Stimulated activated CD8-positive, alpha-beta memory T cell treated with anti-CD3 and anti-CD28 coated beads, Interleukin-15, amount 100 ng/mL, for 4 hours (primary cell): ENCODE measurements at places on chromosomes 6 and 20.

GRCh38 chr20:15619341-15619740, 953.9 kb downstream of the KIF16B start:
- no peak for DNase-seq

DNA sequence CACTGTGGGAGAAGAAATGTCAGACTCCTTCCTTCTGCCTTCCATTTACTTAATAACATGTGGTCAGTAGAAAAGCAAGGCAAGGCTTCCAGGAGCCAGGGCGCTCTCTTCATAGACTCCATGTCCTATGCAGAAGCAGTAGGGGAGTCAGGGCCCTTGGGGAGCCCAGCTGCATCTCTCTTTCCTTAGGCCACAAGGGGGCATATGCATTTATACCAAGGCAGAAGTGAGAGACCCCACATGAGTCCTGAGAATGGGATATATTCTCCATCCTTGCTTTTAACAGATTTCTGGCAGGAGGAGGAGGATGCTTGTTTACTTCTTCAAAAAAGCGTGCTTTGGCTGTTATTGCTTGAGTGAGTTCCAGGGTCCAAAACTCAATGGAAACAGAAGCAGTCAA, 198.5 kb downstream of the HIVEP2 start:
- peak; percentile 5 for DNase-seq

DNA sequence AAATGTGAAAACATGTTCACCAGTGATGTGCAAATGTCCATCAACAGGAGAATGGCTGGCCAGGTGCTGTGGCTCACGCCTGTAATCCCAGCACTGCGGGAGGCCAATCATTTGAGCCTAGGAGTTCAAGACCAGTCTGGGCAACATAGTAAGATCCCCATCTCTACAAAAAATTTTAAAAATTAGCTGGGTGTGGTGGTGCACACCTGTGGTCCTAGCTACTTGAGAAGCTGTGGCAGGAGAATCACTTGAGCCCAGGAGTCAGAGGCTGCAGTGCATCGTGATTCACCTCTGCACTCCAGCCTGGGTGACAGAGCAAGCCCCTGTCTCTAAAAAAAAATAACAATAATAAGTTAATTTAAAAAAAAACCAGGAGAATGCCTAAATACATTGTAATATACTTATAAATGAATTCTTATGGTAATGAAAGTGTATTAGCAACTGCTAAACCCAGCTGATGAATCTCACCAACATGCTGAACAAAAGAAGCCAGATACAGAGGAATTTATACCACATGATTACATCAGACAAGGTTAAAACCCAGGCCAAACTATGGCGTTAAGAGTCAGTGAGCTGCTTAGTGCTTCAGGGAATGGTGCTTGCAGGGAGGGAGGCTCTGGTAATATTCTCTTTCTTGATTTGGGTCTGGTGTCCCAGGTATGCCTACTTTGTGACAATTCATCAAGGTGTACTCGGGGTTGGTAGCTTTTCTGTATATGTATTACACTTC, 36.4 kb downstream of the RPP40 start:
- DNase-seq, result no peak

DNA sequence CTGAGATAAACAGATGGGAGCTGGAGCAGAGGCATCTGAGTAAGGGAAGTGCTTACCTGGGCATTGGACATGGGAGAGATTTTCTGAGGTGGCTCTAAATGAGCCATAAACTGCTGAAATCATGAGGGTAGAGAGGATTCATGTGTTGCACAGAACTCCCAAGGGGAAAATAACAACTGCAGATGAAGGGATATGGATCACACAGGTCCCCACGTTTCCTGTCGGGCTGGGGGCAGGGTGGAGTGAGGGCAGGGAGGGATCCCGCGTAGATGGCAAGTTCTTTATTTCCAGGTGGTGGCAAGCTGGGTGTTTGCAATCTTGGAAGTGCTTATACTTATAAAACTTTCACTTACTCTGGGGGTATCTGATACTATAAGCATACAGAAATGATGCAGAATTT, 422.6 kb upstream of the FLRT3 start:
- no peak for DNase-seq

- DNase-seq, result no peak
These were observed 220.0 kb upstream of the CNR1 start for GRCh38 chr6:88386167-88386566.
